Bronchial epithelial cell (primary cell): ENCODE measurements at places on chromosomes 1 and 21. TPM values are rescaled to one million over a fixed set of nuclear protein-coding genes. Genes with fewer than 3 reads are reported as not detected.

DNA sequence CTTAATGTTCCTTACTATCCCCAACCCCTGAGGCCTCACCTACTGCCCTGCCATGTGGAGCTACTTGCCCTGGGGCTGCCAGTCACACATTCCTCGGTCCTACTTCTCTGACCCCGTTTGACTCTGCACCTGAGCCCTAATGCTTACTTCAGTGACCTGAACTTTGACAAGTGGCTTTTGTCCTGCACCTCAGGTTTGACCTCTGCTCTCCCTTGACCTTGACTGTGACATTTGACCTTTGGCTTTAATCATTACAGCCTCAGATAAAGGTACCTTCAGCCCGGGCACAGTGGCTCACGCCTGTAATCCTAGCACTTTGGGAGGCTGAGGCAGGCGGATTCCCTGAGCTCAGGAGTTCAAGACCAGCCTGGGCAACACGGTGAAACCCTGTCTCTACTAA, 22.8 kb downstream of the MR1 start:
- DNase-seq, result no peak

GRCh38 chr1:85033221-85033620, 15.1 kb downstream of the MCOLN3 start:
- DNase-seq, result no peak

- DNase-seq, result peak; percentile 66
Observed at GRCh38 chr1:218584418-218585155, 239.5 kb downstream of the TGFB2 start.

GRCh38 chr21:45753445-45753844, 109.9 kb downstream of the PCBP3 start:
- no peak for DNase-seq

DNA sequence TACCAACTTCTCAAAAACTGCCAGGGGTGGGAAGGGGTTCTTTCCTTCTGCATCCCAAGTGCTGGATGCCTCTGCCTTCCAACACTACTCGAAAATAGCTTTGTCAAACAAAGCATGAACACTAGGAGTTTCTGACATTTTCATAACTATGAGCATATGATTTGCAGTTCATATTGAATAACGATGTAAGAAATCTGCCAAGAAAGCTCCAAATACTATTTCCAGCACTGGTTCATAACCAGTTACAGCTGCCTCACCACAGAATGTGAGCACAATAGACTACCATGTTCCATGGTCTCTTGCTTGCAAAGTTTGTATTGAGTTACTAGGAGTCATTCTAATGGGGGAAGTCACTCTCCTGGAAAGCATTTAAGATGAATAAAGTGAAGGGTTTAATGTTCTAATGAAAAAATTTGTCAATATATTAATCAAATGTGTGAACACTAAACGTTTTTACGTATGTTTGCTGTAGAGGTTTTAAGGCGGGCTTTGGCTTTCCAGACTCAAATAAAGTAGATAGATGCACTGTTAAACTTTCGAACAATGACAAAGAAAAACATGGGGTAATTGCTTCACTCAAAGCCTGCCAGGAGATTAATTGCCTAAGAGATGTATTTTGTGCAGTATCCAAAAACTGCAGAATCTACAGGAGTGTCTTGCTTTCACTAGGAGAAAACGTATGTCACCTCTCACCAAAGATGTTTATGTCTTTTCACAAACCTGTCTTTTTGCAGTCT, 78.6 kb upstream of the UBE2U start:
- DNase-seq, result no peak

EFNA3 gene
- total RNA-seq, result 3.7 and 11.9 TPM in 2 replicates

SLC39A1 gene
- total RNA-seq, result 71.2 and 108 TPM in 2 replicates

S100A1 gene
- not detected in 2 replicates for total RNA-seq
